ENCODE measurements at places on chromosomes 13 and 19. TPM values are rescaled to one million over a fixed set of nuclear protein-coding genes. Genes with fewer than 3 reads are reported as not detected.

Gene NUFIP1
- 4.0 TPM for total RNA-seq

- H3K4me3 ChIP-seq: no peak overlapping the region
- no peak for DNase-seq
- H3K27me3 ChIP-seq: no peaks in the 10 kb centered on the region
- no peaks in the 10 kb centered on the region for H3K36me3 ChIP-seq
- no peak overlapping the region for H3K27ac ChIP-seq
- H3K4me1 ChIP-seq: no peaks in the 10 kb centered on the region
These were observed 9.2 kb downstream of the PLPP2 start for GRCh38 chr19:281992-282391.

GRCh38 chr19:17565611-17566010, 10.2 kb downstream of the COLGALT1 start:
- peak; percentile 15 for DNase-seq
- H3K27me3 ChIP-seq: no peaks in the 10 kb centered on the region

DNA sequence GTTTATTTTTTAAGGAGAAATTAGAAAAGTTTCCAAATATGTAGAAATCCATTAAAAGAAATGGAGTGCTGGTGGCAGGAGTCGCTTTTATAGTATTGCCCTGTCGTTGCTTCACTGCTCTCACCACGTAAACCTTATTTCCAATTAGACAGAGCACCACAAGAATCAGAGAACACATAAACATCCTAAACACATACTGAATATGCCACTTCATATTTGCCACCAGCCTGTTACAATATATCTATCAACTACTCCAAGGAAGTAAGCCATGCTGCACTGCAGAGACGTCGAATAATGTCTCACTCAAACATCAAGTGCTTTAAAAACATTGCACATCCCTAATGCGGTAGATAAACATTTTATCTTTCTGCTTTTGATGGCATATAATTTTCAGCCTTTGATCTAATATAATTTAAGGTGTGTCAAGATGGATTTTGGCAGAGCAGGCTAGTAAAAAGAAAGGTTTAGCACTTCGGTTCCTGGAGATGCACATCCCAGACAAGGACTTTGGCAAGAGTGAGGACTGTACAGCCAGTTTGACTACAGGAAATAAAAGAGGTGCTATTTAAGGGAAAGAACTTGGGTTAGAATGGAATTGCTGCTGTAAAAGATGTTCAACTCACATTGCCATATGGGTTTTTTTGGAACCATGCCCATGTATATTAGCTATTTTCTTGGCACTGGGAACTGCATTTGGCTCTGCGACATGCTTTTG, 932.3 kb downstream of the EFNB2 start:
- H3K27ac ChIP-seq: no peak overlapping the region
- no peaks in the 10 kb centered on the region for H3K27me3 ChIP-seq
- H3K4me3 ChIP-seq: no peak overlapping the region
- no peaks in the 10 kb centered on the region for H3K36me3 ChIP-seq

Gene TMPRSS9
- total RNA-seq: 0.17 TPM

Gene PLVAP
- not detected for total RNA-seq

- peak; percentile 92 for DNase-seq
- no peaks in the 10 kb centered on the region for H3K27me3 ChIP-seq
- H3K36me3 ChIP-seq: no peaks in the 10 kb centered on the region
These were observed 4.1 kb upstream of the EMP3 start for GRCh38 chr19:48321372-48321621.

- H3K27me3 ChIP-seq: no peaks in the 10 kb centered on the region
- DNase-seq: peak; percentile 51
- no peaks in the 10 kb centered on the region for H3K36me3 ChIP-seq
- no peak overlapping the region for H3K4me3 ChIP-seq
- peaks cover 48% of the 10 kb centered on the region for H3K4me1 ChIP-seq
These were observed 14.8 kb downstream of the FPR3 start for GRCh38 chr19:51809787-51810186.

DNA sequence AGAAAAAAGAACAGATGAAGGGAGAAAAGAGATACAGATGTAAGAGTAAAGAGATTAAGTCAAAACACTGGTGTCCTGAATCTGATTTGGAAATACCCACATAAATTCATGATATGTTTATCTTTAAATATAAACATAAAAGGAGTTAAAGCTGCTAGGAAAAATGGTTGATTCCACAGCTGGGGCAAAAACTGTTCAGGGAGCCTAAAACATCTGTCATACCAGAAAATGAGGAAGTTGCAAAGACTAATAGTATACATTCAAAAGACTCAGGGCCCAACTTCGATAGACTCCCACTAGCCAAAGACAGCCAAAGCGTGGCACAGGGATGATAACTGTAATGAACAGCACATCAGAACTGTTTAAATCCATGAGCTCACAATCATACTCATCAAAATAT, 62.0 kb downstream of the ABCC4 start:
- H3K4me3 ChIP-seq: no peak overlapping the region
- H3K27me3 ChIP-seq: no peaks in the 10 kb centered on the region
- DNase-seq: no peak
- no peak overlapping the region for H3K27ac ChIP-seq
- H3K4me1 ChIP-seq: no peaks in the 10 kb centered on the region

Gene CAPS
- 280 TPM for total RNA-seq

GRCh38 chr13:98478189-98479129, 98.4 kb downstream of the STK24 start:
- DNase-seq: peak; percentile 26
- H3K4me1 ChIP-seq: peaks cover 42% of the 10 kb centered on the region
- peak overlapping the region; percentile 96 for H3K27ac ChIP-seq
- no peaks in the 10 kb centered on the region for H3K27me3 ChIP-seq
- peaks cover 19% of the 10 kb centered on the region for H3K36me3 ChIP-seq

DNA sequence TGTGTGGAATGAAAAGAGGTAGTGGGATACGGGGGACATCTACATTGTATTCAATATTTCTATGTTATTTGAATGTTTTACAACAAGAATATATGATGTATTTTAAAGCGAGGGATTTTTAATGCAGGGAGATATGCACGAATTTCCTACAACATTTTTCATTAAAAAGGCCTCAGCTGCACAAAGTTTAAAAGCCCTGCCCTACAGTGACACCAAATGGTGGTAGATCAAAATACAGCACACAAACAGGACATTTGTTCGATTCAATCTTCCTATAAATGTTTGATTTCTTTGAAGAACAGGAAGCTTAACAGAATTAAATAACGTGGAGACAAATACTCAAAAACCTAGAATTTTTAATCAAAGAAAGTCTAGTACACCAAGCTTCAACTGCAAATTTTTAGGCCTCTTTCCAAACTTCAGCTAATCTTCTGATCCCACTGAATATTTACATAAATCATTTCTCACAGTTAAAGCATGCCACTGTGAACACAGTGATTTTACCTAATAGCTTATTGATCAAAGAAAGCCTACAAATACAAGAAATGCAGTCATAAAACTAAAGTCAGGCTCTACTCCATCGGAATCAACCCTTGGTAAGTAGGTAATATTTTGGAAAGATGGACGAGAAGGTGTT, 257.2 kb downstream of the DIAPH3 start:
- no peaks in the 10 kb centered on the region for H3K4me1 ChIP-seq
- no peaks in the 10 kb centered on the region for H3K36me3 ChIP-seq
- no peaks in the 10 kb centered on the region for H3K27me3 ChIP-seq
- DNase-seq: peak; percentile 41
- no peak overlapping the region for H3K4me3 ChIP-seq

Gene ATXN8OS
- total RNA-seq: not detected

DNA sequence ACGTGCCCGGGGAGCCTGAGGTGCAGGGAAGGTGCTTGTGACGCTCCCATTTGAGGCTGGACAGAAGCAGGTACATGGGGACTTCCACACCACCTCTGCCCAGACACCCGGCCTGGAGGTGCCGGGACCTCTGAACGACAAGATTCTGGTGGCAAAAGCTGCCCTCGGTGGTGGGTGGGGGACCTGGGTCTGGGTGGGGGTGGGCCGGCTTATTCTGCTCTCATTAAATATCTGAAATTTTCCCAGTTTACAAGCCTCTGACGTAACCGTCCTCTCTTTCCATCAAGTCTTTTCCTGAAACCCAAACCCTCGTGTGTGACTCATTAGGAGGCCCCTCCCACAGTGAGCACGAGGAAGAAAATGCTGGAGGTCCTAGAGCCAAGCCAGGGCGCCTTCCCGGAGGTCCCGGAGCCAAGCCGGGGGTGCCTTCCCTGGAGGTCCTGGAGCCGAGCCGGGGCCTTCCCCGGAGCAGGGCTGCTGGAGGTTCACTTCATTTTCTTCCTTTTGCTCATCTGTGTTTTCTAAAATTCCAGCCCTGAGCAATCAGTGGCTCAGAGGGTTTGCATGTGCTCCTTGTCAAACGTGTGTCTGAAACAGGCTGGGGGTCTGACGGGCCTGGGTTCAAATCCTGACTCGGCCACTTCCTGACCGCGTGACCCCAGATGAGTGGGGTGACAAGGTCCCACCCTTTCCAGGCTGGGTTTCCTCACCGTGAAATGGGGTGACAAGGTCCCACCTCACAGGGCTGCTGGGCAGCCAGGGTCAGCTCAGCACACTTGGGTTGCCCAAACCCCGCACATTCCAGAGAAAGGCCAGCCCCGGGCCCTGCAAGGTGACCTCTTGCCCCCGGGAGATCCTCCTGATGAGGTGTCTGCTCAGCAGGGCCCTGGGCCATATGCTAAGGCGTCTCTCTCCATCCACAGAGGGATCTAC, 10.0 kb downstream of the CFD start:
- H3K27ac ChIP-seq: peak overlapping the region; percentile 89
- no peaks in the 10 kb centered on the region for H3K27me3 ChIP-seq
- H3K4me1 ChIP-seq: peaks cover 12% of the 10 kb centered on the region
- no peak overlapping the region for H3K4me3 ChIP-seq

Gene SBK2
- not detected for total RNA-seq

DNA sequence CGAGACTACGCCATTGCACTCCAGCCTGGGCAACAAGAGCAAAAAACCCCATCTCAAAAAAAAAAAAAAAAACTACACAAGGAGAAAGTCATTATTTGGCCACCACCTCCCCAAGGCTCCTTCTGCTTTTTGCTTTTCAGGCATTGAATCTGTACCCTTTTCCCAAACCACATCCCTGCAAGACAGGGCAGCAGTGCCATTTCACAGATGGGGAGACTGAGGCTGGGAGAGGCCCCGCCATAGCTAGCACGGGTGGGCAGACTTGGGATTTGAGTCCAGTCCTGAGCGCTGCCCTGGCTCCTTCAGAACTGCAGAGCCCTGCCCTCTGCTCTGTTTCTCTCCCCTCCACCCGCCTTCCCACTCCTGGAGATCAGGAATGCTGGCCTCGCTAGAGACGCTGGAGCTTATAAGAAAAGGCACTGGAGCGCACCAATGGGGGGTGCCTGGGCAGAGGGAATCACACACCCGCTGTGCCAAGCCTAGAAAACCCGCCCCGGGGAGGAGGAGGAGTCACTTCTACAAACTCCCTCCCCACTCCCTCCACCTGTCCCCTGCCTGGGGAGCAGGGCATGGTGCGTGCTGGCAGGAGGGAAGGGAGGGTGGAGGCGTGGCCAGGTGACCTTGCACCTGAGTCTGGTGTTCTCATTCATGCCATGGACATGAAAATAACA, 17.6 kb downstream of the TJP3 start:
- no peaks in the 10 kb centered on the region for H3K27me3 ChIP-seq
- no peaks in the 10 kb centered on the region for H3K4me1 ChIP-seq
- H3K36me3 ChIP-seq: no peaks in the 10 kb centered on the region

Gene GRK1
- total RNA-seq: not detected

Gene DACH1
- total RNA-seq: not detected

Gene SIGLEC5
- total RNA-seq: not detected

GRCh38 chr13:40506592-40507446, 159.6 kb downstream of the FOXO1 start:
- H3K27ac ChIP-seq: no peak overlapping the region
- H3K4me3 ChIP-seq: no peak overlapping the region
- H3K36me3 ChIP-seq: no peaks in the 10 kb centered on the region
- no peaks in the 10 kb centered on the region for H3K27me3 ChIP-seq
- no peak for DNase-seq

- H3K36me3 ChIP-seq: no peaks in the 10 kb centered on the region
- no peak overlapping the region for H3K4me3 ChIP-seq
- no peak for DNase-seq
- H3K27ac ChIP-seq: no peak overlapping the region
- H3K27me3 ChIP-seq: peaks cover 71% of the 10 kb centered on the region
These were observed 95.3 kb upstream of the GPR12 start for GRCh38 chr13:26855921-26856320.

Gene RNF225
- not detected for total RNA-seq

Gene C1QTNF9B
- total RNA-seq: 0.23 TPM

Gene PLPP2
- total RNA-seq: not detected

DNA sequence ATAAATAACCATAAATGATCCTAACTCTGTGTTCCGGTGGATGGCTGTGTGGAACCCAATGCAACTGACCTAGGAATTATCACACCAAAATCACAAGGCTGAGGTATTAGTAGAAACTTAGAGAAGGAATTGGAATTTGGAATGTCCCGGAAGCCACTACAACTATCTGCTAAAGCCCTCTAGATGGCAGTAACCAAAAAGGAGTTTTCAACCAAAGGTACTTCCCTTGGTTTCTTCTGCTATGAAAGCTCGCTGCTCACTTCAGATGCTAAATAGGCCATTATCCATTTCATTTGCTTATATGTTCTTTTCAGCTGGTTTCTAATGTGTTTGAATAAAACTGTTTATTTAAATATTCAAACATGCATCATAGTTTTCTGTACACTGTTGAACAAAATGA, 1589.1 kb upstream of the SPRY2 start:
- H3K27me3 ChIP-seq: no peaks in the 10 kb centered on the region
- no peak overlapping the region for H3K4me3 ChIP-seq
- no peaks in the 10 kb centered on the region for H3K4me1 ChIP-seq
- no peak overlapping the region for H3K27ac ChIP-seq
- DNase-seq: peak; percentile 42

- H3K4me3 ChIP-seq: peak overlapping the region; percentile 76
- H3K36me3 ChIP-seq: no peaks in the 10 kb centered on the region
- H3K4me1 ChIP-seq: peaks cover 6% of the 10 kb centered on the region
- no peak overlapping the region for H3K27ac ChIP-seq
- H3K27me3 ChIP-seq: no peaks in the 10 kb centered on the region
These were observed 6.8 kb downstream of the F2RL3 start for GRCh38 chr19:16895467-16896145.

Gene C3
- total RNA-seq: 13.3 TPM

DNA sequence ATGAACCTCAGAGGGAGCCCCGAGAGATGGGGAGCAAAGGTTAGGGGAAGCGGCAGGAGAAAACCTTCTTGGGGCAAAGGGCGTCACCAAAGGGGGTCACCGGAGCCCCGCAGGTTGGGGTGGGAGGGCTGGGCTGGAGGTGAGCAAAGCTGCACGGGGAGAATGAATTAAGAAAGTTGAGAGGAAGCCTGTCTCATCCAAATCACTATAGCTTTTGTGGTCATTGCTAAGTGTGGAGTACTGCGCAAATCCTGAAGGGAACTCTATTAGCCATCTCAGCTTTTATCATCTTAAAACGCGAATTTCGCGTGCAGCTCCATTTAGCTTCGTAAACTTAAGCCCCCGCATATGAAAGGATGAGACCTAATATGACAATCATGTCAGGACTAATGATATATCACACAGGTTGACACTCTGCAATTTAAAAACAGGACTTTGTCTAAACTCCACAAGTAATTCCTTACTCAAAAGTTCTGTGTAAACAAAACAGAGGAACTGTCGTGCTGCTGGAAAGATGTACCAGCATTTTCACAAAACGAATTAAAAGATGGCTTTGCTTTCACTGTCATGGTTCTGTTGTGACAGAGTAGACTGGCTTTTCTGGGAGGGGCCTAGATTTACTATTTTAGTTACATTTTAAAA, 631 bp downstream of the LACC1 start:
- H3K27ac ChIP-seq: peak overlapping the region; percentile 76
- peak overlapping the region; percentile 70 for H3K4me3 ChIP-seq
- no peaks in the 10 kb centered on the region for H3K27me3 ChIP-seq
- H3K4me1 ChIP-seq: peaks cover 38% of the 10 kb centered on the region
- no peaks in the 10 kb centered on the region for H3K36me3 ChIP-seq
- peak; percentile 12 for DNase-seq

- H3K36me3 ChIP-seq: no peaks in the 10 kb centered on the region
- peaks cover 20% of the 10 kb centered on the region for H3K4me1 ChIP-seq
- H3K27ac ChIP-seq: peak overlapping the region; percentile 46
These were observed 432.4 kb downstream of the SLITRK1 start for GRCh38 chr13:83449668-83450395.

Measured in PC-3 (cell line).